Pons (tissue), 1 donor: ENCODE measurements at places on chromosomes 6 and 20.
A peak's percentile ranks its signal among the peaks of the same experiment; 100 is the strongest.

DNA sequence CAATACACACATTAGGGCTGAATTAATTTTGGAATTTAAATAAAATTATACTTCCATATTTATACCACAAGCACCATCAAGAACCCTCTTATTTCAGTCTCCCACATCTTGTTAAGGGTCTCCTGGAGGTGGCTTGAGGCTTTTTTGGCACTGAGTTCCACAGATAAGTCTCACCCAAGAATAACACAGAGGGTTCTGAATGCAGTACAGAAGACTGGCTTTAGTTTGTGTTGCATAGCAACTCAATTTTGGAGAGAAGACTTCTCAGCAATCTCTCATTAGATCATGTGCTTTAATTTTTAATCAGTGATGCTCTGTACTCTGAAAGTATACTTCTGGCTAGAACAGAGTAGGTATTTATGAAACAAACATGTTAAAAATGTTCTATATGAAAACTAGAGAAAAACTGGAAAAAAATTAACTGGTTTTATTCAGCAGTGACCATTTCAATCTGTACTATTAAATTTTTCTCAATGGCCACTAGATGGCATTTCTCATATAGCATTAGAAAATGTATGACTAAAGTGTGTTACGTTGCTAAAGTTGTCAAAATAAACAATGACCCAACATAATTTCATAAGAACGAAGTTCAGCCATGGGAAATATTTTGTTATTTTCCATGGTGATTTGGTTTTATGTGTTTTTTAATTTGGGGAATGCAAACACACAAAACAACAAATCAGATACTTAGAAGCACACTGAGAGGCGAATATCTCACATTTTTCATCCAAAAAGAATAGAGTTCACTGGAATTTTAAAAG, 32.7 kb upstream of the MAP7 start:
- peak; percentile 37 for DNase-seq

DNA sequence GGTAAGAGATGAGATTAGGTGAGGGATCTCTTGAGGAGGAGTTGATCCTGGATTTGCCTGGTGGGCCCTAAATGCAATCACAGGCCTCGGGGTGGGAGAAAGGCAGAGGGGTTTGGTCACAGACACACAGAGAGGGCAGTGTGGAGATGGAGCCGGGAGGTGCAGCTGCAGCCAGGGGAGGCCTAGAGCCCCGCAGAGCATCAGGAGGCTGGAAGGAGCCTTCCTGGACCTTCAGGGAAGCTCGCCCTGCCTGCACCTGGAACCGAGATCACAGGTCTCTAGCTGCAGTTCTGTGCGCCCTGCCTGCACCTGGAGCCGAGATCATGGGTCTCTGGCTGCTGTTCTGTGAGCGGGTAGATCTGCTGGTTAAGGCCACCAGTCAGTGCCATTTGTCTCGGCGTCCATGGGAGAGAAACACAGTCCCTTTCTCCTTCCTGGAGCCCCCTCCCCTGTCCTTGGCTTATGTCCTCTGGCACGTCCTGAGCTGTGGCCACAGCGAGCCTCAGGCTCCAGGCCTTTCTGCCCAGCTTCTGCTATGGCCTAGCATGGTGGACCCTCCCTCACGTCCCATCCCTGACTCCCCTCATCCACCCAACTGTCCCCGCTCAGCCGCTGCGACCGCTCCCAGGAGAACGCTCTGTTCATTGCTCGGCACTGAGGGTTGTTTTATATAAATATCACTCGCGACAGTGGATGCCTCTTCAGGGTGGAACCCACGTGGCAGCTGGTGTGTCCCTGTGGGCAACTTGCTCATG, 112.0 kb downstream of the DACT2 start:
- no peak for DNase-seq

DNA sequence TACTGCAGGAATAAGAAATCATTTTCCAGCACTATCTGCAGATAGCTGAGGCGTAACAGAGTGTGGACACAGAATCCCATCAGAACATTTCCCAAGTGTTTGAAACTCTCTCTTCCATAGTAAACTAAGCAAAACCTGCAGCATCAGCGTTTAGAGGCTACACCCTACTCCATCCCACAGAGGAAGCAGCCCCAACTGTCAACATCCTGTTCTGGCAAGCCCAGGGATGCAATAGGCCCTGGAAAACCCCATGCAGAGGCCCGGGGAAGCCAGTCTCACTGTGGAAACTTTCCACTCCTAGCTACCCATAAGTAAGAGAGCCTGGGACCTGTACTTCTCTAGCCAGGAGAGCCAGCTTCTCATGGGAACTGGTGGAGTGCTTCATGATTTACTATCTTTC, 129.4 kb downstream of the LY86 start:
- DNase-seq, result no peak

- DNase-seq, result no peak
Measured at GRCh38 chr20:62355878-62356588, 11.1 kb downstream of the LAMA5 start.

DNA sequence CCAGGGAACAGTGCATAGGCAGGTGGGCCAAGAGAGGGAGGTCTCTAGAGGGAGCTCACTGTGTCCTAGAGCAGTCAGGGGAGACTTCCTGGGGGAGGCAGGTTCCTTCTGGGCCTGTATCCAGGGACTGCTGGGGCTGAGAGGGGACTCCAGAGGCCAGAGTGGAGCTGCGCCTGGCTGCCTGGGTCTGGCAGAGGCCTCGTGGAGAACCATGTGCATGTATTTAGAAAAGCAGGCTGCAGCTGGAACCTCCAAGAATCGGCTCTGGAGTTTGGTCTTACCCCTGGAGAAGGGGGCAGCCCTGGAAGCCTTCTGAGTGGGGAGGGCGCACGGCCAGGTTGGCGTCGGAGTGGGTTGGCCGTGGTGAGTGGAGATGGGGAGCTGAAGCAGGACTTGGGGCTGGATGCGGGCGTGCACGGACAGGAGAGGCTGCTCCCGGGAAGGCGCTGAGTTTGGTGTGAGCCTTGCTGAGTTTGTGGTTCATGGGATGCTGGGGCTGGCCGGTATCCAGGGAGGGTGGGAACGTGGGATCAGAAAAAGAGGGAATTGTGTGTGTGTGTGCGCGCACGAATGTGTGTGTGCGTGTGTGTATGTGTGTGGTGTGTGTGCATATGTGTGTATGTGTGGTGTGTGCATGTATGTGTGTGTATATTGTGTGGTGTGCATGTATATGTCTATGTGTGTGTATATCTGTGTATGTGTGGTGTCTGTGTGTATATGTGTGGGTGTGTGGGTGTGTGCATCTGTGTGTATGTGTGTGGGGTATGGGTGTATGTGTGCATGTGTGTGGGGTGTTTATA, 10.8 kb downstream of the VSTM2L start:
- DNase-seq, result no peak

GRCh38 chr6:72849346-72849745, 227.5 kb downstream of the KCNQ5 start:
- DNase-seq, result no peak

DNA sequence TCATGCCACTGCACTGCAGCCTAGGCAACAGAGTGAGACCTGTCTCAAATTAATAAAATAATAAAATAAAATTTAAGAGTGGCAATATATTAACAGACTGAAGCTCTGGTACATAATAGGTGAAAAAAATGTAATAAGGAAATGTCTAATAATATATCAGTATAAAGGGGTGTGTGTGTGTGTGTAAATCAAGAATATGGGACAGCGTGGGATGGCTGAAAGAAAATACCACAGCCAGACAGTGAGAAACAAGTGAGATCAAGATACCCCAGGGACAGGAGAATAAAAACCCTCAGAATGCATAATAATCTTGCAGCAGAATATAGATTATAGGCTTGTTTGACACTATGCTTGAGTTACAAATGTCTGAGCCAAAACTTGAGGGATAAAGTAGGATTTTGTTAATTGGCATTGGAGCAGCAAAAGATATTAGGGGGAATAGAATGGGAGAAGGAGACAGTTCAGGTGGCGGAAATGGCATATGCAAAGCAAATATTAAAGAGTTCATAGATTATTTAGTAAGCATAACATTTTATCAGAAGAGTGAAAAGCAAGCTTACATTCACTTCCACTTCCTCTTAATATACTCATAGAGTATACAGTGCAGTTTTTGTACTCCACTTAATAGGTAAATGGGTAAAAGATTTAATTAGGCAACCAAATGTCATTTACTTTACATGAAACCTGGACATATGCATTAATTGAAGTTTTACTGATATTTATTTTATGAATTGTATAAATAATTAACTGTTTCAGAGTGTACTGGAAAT, 398.5 kb upstream of the GJE1 start:
- DNase-seq, result no peak

- peak; percentile 69 for DNase-seq
Measured at GRCh38 chr20:9359561-9360308, 154.7 kb upstream of the LAMP5 start.

DNA sequence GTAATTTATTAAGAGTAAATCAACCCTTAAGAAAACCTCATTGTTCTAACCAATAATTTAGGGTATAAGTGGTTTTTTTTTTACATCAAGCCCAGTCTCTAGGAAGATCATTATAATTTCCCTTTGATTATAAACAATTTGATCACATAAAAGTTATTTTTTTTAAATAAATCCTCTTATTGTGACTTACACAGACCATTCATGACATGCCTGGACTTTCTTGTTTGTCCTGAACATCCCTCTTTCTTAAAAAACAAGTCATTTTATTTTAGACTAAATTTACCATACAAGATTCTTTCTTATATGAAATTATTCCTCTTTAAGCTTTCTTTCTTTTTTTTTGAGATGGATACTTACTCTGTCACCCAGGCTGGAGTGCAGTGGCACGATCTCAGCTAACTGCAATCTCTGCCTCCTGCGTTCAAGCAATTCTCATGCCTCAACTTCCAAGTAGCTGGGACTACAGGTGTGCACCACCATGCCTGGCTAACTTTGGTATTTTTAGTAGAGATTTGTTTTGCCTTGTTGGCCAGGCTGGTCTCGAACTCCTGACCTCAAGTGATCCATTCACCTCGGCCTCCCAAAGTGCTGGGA, 53.6 kb upstream of the AGPAT4 start:
- DNase-seq, result no peak

GRCh38 chr6:80357674-80358073, 251.2 kb downstream of the BCKDHB start:
- no peak for DNase-seq

DNA sequence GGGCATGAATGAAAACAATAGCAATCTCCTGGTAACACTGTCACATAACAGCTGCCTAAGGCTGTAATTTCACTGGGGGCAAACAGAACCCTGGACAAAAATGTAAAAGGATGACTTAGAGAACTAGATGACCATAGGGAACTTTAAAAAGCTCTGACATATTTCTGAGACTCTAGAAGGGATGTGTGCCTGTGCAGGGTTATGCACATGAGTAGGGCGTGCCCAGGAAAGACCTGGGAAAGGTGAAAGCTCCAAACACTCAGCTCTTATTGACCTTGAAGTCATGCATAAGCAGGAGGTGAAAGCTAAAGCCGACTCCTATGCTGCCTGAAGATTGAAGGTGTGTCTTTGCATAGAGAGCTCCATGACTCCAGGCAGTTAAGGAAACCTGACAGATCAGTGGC, 118.4 kb upstream of the BTBD3 start:
- DNase-seq, result no peak

GRCh38 chr6:165732696-165733488, 69.9 kb upstream of the PDE10A start:
- DNase-seq, result no peak

- DNase-seq, result no peak
Measured at GRCh38 chr20:9557411-9557810, 43.0 kb downstream of the LAMP5 start.

DNA sequence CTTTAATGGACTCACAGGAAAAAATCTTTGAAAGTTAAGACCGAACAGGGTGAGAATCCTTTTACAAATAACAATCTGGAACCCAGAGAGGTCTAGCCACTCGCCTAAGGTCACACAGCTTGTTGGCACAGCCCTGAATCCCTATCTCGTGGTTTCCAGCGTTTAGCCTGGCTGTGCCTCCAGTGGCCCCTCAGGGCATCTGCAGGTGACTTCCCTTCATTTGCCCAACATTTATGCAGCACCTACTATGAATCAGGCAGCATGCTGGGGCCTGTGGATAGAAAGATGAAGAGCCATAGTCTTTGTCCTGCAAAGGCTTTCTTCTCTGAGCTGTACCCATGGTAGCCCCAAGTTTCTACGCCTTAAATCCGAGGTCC, 2.6 kb upstream of the NR2E1 start:
- DNase-seq, result no peak

DNA sequence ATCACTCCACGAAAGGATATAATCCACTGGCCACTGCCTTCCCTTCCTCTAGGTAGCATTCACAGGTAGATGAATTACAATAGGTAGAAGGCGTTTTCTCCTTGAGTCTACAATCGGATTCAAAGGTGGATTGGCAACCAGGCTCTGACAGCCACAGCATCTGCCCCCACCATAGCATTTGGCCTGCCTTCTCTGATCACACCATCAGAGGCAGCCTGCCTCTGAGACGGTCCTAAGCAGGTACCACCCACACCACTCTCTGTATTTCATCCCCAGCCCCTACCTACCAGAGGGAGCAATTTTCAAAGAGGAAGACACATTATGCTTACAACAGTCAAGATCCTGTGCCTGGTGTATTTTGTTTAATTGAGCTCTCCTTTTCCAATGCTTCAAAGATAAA, 210.5 kb upstream of the SPTLC3 start:
- no peak for DNase-seq

DNA sequence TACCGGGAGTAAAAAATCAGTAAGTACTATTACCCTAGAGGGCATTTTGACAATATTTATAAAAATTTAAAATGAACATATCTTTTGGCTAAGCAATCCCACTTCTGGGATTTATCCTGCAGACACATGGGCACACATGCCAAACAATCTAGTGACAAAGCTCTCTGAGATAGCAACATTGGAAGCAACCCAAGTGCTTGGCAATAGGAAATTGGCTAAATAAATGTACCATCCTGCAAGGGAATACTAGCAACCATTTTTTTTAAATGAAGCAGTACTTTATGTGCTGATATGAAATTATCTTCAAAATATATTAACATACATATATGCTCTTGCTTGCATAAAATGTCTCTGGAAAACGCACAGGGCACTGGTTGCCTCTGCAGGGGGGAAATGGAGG, 133.8 kb downstream of the SNX5 start:
- no peak for DNase-seq

GRCh38 chr20:48102931-48103660, 317.8 kb upstream of the SULF2 start:
- peak; percentile 40 for DNase-seq

- DNase-seq, result no peak
Measured at GRCh38 chr20:38748861-38749149, 545 bp downstream of the ACTR5 start.

- DNase-seq, result no peak
Measured at GRCh38 chr6:143357561-143358255, 92.8 kb downstream of the ADAT2 start.
